ENCODE measurements at places on chromosomes 13 and 19.

- no peak for DNase-seq
Measured at GRCh38 chr13:61410669-61411297, 4.9 kb downstream of the PCDH20 start.

DNA sequence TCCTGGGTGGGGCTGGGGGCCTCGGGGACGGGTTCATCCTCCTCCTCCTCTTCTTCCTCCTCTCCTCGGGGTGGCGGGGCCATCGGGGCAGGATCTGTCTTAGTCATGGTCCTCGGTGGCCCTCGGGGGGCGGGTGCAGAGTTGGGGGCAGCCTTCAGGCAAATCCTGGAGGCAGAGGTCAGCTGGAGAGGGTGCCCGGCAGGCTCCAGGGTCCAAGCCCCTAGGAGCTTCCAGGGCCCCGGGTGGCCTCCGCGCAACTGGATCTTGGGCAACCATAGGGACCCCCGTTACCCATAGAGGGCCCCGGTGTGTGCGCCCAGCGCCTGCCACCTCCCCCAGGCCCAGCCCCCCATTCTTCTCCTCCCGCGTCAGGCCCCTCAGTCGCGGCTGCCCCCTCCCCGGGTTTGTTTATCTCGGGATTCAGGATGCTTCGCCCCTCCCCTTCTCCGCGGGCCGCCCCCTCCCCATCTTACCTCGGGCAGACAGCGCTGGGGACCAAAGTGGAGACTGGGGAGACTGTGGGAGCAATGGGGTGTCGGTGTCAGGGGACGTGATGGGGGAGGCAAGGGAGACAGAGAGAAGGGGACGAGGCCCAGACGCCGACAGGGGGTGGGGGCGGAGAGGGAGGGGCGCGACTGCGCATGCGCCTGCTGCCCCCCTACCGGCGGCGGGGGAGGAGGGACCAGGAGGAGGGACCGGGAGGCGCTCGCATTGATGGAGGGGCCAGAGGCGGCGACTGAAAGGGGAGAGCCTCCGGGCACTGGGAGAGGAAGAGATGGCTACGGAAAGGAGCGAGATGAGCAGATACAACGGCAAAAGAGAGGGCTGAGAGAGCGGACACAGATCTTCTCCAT is at the start of gene CLIP3:
Gene CLIP3, minus strand, starts transcription at position 623 of the 854 bp plus-strand sequence. Its CDS starts 516 bp downstream, at position 107.
- peak; percentile 68 for DNase-seq

- no peak for DNase-seq
Measured at GRCh38 chr13:90933097-90933826, 414.2 kb upstream of the MIR17HG start.

GRCh38 chr19:43934985-43935708 is at the start of gene ZNF45:
TSS of gene ZNF45 (minus strand) at chr19:43935282. CDS start at chr19:43922185, 13,097 bp downstream.
- peak; percentile 80 for DNase-seq

GRCh38 chr19:58581227-58582141 is 8.3 kb upstream of the MZF1 start:
- peak; percentile 69 for DNase-seq

All from GM12892 (cell line).